ENCODE measurements at places on chromosomes 11 and 22.

DNA sequence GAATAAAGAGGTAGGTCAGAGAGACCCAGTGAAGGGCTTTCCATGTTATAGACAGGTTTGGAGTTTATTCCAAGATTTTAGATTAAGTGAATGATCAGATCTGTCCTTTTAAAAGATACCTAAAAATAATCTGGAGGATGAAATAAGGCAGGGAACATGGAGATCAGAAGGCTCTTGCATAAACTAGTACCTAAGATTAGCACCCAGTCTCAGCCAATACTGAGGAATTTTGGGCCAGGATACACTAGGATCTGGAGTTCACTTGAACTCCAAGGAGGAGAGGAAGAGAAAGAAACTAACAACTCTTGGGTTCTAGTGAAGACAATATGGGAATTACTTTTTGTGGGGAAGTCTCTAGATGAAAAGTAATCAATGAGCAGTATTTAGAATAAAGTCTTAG lies 47.9 kb upstream of the RAPSN start:
- DNase-seq, result no peak

GRCh38 chr22:19050117-19050516 lies 72.1 kb downstream of the DGCR2 start:
- no peak for DNase-seq

GRCh38 chr11:92789761-92790160 lies 179.7 kb upstream of the MTNR1B start:
- no peak for DNase-seq

DNA sequence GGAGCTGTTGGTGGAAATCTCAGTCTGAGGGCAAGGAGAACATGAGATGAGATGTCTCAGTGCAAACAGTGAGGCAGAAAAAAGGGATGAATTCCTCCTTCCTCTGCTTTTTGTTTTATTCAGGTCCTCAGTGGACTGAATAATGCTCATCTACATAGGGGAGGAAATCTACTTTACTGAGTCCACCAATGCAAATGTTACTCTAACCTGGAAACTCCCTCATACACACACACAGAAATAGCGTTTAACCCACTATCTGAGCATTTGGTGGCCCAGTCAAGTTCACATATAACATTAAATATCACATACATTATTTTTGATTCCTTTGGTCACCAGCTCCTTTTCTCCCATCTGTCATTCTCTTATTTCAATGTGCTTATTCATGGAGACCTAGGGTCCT lies 418.8 kb downstream of the TMEM135 start:
- no peak for DNase-seq

DNA sequence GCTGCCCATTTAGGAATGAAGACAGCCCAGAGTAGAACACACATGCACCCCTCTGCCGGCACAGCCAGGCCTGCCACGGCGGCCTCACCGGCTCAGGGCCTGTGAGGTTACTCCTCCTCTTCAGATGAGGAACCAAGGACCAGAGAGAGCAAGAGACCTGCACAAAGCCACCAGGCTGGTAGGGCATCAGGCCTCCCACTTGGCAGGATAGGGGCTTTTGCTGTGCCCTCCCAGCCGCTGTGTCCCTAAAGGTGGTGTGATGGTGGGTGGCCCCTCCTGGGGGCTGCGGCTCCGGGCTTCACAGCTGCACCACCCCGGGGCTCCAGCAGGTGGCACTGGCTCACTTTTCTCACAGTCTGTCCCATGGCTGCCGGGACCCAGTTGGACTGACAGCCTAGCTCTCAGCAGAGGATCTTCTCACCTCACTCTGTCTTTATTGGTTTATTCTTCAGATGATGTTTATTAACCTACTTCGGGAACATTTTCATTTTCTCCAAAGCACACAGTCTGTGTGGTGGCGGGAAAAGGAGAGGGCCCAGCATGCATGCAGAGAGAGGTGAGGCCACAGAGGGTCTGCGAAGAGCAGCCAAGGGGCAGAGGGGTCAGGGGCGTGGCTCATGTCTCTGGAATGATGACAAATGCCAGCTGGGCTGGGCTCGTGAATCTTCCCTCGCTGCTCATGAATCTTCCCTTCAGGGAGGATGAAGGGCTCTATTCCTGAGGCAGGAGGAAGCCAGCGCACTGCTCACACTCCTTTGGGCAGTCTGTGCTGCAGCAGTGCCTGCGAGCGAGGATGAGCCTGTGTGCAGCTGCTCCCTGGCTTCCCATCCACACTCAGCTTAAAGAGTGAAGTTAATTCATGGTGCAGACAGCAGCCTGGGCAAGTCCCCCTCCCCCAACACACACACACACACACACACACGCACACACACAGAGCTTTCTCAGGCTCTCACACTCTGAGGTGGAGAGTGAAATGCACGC lies 101.1 kb upstream of the PITPNB start:
- peak; percentile 80 for DNase-seq

DNA sequence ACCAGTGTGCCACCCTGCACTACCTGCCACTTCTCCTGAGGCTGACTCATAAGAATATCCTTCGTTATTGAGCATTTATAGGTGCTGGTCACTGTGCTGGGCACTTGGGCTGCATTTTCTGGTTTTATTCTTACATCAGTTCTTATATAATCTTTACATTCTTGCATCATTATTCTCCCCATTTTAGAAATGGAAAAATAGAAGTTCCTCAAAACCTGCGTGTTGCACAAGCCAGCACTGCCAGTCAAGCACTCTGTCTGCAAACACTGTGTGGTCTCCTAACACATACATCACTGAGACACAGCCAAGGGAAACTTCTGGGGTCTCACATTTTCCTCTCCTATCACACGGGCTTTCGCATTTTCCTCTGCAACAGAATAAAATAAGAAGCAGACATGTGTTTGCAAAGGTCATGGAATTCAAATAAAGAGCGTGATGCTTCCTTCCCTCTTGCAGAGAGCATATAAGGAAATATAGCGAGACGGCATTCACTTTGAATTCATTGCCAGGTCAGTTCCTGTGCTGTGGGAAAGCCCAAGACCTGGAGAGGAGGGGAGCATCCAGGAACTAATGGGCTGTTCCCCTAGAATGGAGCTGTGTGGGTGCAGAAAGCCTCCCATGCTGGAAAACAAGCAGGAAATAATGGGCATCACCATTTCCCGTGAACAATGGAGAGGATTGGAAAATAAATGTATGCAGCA lies 73.9 kb upstream of the SEZ6L start:
- no peak for DNase-seq

DNA sequence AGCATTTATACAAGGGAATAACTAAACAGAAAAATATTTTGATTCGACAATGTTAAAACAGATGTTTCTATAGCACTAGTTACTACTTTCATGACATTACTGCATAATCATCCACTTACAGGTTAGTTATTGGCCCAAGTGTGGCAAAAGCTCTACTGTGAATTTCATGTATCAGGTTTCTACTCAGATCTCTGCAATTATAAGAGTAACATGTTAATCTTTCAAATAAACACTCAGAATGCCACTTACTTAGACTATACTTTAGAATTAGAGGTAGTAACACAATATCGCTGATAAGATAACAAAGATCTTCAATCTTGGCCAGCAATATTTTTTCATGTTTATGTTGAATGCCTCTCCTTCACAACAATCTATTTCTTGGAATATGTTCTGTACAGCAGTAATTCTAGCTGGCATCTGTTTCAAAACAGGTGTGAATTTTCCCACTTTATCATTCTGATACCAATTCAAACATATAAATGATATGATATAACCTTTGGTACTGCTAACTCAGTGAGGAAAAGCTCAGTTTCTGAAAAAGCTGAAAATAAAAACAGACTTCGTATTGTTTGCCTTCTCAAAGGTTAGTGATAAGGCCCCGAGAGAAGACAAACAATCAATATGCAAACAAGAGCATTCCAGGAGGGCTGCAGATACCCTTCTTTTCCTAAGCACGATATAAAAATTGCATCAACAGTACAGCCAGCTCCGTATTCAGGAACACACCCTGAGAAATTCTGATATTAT lies 11.0 kb upstream of the CCDC34 start:
- no peak for DNase-seq

GRCh38 chr11:94519478-94520084 lies 7.3 kb downstream of the C11orf97 start:
- DNase-seq, result peak; percentile 83

- DNase-seq, result peak; percentile 44
These were observed 88.3 kb downstream of the LUZP2 start for GRCh38 chr11:24585192-24585591.

GRCh38 chr22:37492428-37493344 lies 6.5 kb upstream of the MFNG start:
- DNase-seq, result peak; percentile 49

DNA sequence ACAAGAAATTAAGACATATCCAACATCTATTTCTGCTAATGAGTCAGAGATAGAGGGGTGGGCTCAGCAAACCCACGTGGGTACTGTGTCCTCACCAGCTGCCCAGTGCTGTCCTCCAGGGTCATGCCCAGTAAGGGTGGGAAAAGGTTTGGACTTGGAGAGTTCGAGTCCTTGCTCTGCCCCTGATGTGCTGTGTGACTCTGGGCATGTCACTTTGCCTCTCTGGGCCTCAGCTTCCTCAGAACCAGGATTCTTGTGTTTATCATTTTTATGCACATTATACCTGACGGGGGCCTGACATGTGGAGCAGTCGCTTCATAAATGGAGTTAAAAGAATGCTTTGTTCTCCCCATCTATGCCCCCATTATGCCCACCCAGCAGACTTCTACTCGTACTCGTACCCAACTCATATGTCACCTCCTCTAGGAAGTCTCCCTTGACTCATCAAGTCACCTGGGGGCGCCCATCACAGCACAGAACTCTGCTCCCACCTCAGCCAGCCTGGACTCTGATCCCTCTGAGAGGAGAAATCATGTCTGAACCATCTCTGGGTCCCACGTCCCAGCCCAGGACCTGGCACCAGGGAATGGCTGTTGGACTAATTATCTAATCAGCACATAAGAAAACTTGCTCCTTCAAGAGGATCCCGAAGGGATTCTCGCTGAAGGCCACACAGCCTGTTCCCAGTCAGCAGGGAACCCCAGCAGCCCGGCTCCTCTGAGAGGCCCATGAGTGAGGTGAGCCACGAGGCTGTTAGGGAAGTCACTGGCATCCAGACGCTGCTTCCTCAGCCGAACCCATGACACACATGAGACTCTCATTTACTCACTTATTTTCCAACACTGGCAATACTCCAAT lies 38.7 kb upstream of the TSKU start:
- DNase-seq, result peak; percentile 32

GRCh38 chr11:112511271-112511670 lies 250.6 kb upstream of the PLET1 start:
- no peak for DNase-seq

GRCh38 chr11:69828276-69828970 lies 9.2 kb upstream of the FGF3 start:
- DNase-seq, result no peak

GRCh38 chr11:114194702-114195101 lies 101.5 kb upstream of the NNMT start:
- no peak for DNase-seq

- DNase-seq, result peak; percentile 70
These were observed 144.6 kb downstream of the NECTIN1 start for GRCh38 chr11:119584193-119585042.

GRCh38 chr11:104772806-104773241 lies 125.4 kb downstream of the CASP12 start:
- DNase-seq, result peak; percentile 92

All from adipocyte (in vitro differentiated cells).